ENCODE measurements at places on chromosomes 1 and 21.

DNA sequence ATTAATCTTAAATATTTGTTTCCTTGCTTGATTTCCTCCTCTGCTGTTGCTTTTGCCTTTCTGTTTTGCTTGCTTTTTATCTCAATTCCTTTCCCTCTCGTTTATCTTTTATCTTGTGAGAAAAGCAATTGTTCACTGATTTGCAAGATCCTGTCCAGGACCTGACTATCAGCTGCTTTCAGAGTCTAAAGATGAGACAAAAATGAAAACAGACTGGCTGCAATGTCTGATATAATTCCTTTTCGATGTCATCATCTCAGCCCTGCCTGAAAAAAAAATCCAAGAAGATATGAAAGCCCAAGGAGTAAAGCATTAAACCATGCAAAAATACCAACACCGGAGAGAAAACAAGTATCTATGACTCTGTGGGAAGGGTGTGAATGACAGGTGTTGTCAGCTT lies 225.5 kb downstream of the PATJ start:
- no peak for DNase-seq

DNA sequence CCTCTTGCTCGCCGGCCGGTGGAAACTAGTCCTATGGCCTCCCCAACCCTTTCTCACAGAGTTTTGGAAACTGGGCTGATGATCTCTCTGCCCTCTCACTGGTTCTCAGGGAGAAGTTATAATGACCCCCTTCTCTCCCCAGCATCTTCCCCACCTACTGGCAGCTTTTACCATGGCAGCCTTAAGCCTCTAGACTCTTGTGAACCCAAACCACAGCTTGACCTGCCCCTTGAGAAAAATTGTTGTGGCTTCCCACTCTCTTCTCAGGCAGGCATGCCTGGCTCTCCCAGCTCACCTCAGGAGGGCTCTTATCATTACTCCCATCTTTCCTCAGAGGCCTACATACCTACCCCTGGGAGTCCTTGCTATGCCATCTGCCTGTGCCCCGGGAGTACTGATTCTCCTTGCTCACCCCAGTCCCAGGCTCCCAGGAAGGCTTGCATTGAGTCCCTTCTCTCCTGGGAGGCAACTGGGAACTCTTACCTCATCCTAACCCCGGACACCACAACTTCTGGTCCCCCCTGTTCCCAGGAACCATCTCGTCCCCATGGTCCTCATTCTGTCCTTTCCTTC lies 1.6 kb downstream of the NSUN4 start:
- DNase-seq = no peak

DNA sequence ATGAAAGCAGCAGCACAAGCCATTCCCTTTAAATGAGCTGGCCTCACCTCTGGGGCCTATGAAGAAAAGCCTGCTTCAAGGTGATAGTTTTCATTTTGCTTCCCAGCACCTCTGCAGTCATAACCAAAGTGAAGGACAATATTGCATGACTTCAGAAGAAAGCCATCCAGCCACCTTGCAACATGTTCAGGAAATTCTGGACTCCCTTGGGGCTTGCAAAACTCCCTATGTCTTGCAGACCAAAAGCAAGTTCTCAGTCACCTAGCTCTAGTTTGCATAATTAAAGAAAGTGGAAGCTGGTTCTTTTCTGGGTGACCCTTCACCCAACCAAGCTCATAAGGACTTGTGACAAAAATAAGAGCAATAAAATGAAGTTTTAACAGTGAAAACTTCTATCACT lies 87.6 kb downstream of the GFI1 start:
- no peak for DNase-seq

DNA sequence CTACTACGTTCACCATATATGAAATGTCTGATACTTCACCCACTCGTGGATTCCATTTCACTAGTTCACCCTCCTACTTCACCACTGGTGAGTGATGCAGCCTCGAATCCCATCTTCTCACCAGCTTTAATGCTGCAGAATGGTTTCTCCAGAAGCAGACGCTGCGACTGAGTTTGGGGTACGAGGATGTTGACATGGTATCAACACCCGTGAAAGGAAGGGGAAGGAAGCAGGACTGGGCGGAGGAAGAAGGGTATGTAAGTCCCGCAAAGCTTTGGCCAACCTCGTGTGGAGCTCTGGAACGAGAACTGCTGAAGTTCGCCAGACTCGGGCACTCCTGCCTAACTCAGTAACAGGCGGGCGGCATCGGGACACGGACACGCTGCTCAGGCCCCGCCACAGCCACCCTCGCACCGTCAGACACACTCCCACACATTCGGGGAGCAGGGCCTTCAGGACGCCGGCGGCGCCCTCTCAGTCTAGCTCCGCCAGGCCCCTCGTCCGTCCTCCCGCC lies 833 bp upstream of the DIP2A start:
- DNase-seq = no peak

DNA sequence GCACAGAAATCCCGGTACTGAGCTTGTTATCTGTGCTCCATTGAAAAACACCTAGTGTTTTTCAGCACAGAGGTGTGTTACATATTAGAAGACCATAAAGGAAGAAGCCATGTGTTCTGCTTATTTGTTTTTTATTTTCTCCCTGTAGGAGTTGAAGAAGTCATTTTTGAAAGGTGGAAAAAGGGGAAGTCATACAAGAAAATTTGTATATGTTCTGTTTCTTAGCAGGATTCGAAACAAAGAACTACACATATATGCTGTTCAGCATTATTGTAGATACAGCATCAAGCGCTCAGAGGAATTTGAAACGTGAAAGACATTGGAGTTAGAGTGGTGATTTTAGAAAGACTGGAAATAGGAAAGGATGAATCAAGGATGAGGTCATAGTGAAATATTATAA lies 345.3 kb upstream of the ADGRL2 start:
- DNase-seq = no peak

DNA sequence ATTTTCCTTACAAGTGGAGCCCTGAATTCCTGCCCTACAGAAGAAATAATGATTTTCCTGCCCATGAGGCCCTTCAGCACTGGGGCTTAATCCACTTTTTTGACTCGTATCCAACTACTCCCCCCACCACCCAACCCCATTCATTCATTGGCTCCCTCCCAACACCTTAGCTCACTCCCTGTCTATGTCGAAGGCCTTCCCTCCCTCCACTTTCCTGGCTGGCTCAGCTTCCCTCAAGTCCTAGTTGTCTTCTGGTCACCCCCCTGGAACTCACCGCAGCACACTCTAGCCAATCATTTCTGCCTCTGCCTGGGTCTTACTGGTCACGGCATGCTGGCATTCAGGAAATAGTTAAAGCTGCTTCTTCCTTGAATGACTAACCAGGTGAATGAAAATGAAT lies 118.9 kb downstream of the PGBD5 start:
- DNase-seq = no peak

DNA sequence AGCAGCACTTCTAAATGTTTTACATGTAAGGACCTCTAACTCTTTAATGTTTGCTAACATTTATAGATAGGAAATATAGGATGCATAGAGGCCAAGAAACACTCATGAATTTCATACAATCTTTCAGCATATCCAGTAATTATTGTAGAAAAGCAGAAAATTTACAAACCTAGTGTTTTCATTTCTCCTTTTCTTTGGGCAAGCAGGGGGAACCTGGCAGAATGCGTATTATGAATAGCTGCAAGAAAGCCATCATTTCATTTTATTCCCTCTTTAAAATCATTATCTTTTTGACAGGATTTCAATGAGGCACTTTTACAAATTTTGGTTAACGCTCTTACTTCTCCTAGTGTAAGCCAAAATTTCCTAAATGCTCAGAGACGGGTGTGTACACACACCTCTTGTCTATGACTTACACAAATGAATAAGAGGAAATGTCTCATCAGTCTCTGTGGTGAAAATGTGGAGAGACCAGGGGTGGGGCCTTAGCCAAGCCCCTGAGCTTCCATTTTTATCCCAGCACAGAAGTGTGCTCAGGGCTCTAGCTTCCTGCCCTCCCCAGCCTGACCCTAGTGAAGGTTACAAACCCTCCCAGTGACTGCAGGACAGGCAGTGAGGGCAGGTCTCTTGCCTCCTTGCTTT lies 91.6 kb downstream of the LRRC8C start:
- peak; percentile 37 for DNase-seq

DNA sequence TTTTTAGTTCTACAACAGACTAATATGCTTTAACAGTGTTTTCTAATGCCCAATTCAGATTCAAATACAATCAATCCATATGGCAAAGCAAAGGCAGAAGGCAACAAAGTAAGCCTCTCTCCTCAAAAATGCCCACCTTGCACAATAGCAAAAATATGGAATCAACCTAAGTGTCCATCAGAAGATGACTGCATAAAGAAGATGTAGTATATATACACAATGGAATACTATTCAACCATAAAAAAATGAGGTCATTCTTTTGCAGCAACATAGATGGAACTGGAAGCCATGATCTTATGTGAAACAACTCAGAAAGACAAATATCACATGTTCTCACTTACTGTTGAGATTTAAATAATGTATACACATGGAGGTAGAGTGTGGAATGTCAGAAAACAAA lies 80.7 kb downstream of the EIF4G3 start:
- no peak for DNase-seq

- DNase-seq = no peak
Measured at GRCh38 chr1:26994020-26994786, 711 bp downstream of the TRNP1 start.

GRCh38 chr1:63732666-63733065 lies 41.2 kb upstream of the ROR1 start:
- DNase-seq = no peak

GRCh38 chr21:46540087-46540710 lies 64.7 kb downstream of the S100B start:
- DNase-seq = no peak

- DNase-seq = no peak
Measured at GRCh38 chr21:41612674-41613532, 104.9 kb upstream of the TMPRSS2 start.

DNA sequence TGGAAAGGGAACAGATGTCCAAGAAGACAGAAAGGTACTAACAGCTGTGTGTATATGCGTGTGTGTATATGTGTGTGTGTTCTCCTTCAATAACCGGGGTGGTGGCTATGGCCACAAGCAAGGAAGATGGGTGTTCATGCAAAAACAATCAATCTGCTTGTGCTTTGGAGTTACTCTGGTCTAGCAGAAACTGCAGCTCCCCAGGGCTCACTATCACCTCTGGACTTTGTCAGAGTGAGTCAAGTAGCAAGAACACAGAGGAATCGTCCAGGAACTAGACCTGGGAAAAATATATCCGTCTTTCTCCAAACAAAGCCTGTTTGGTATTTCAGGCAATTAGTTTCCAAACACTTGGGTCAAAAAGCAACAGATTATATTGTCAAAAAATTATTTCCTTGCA lies 68.6 kb downstream of the GNG12 start:
- no peak for DNase-seq

DNA sequence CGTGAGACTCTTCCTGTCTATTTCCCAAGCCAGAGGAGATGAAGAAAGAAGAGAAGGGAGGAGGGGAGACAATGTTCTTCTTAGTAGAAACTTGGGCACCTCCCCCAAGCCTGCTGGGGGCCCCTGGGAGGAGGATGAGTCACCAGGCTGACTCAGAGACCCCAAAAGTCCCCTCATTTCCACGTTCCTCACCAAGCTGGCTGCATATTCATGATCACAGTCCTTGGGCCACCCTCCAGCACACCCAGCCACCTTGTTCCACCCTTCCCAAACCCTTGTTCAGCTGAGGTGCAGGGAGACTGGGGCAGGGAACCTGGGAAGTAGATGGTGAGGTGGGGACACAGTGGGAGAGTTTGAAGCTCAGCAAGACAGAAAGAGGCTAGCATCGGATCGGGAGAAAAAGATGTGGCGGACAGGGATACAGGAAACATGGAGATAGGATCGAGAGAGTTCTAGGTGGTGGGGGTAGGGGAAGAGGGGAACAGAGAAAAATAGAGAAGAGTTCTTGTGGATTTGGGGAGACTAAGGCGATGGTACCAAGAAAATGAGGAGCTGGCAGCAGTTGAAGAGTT lies 712 bp downstream of the RAB13 start:
- no peak for DNase-seq

DNA sequence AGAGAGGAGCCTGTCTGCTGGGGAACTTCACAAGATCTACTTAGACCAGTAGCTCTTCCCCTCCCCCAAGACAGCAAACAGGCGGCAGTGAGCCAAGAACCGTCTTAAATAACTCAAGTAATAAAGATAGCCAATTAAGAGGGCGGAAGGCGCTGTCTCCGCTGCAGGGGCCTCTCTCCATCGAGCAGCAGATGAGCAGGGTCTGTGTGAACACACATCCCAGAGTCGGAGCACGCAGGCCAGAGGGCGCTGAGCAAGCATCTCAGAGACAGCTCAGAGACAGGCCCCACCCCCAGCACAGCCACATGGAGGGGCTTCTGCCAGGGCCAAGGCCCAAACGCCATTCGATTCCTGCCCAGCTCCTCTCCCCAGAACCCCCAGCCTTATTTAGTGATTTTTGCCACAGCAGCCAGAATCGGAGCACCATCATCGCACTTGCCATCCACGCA lies 11.1 kb downstream of the IFFO2 start:
- no peak for DNase-seq

DNA sequence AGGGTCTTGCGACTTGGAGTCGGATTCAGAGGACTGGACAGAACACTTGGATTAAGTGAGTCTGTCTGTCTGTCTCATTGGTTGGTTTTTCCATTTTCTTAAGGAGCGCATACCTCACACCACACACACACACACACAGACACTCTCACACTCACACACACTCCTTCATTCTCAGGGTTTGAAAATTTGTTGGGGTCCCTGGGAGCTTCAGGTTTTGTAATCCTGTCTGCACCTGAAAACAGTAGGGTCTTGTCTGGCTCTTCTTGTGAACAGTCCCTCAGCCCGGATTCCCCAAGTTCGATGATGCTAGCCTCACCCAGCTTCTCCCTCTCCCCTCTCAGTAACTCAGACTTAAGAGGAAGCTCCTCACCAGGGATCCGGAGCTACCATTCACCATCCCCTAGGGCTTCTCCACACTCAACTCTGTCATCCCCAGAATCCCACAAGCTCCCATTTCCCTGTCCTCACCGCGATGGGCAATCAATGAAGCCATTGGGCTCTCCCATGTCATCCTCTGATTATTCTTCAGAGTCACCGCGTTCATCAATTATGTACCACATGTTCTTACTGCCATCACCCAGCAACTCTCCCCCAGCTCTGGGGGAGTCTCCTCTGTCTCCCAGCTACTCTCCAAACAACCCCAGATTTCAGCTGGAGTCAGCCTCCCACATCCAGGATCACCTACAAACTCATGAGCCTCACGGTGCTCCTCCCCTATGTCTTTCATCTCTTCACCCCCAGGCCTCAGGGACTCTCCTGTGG lies 1530.9 kb upstream of the TPTE start:
- no peak for DNase-seq

DNA sequence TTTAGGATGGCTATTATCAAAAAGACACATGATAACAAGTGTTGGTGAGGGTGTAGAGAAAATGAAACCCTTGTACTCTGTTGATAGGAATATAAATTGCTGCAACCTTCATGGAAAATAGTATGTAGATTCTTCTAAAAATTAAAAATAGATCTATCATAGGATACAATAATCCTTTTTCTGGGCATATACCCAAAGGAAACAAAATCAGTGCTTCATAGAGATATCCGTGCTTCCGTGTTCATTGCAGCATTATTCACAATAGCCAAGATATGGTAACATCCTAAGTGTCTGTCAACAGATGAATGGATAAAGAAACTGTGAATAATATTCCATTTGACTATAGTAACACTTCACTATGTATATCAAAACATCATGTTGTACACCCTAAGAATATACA lies 106.7 kb downstream of the MIS18A start:
- DNase-seq = no peak
